Stimulated activated CD8-positive, alpha-beta memory T cell treated with anti-CD3 and anti-CD28 coated beads, Interleukin-15, amount 100 ng/mL, for 4 hours (primary cell): ENCODE measurements at places on chromosomes 16 and 17.

DNA sequence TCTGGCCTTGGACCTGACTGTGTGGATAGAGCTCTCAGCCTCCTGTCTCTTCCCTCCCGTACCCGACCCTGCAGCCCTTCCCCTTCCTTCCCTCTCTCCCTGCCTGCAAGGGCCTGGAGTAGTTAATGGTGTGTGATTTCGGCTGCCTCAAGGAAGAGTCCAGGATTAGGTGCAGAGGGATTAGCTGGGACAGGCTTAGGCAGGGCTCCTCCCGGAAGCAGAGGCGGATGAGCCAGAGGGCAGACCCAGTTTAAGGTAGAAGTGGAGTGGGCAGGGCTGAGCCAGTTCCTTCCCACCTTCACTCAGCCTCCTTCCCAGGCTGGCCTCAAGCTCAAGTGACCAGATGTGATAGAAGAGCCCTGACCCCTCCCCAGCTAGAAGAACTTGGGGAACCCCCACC, 16.8 kb downstream of the GUCY2D start:
- DNase-seq = no peak

DNA sequence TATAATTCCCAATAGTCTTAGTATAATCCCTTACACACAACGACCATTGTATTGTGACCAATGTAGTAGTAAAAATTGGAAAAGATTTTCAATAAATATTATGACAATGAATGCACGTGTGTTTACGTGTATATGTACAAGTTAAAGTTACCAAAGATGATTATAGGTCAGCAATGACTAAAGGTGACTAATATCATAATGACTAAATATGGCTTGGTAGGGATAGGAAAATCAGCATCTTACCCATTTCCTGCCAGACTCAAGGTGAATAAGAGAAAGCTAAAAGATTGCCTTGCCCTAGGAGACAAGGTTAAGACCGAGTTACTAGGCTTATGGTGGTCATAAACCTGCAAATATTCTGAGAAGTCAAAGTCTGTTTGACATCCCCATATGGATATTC, 34.4 kb downstream of the CPD start:
- no peak for DNase-seq

GRCh38 chr17:28774206-28774605, 30.4 kb downstream of the TRAF4 start:
- no peak for DNase-seq

GRCh38 chr17:78269955-78270381, 38.5 kb downstream of the TMEM235 start:
- no peak for DNase-seq

DNA sequence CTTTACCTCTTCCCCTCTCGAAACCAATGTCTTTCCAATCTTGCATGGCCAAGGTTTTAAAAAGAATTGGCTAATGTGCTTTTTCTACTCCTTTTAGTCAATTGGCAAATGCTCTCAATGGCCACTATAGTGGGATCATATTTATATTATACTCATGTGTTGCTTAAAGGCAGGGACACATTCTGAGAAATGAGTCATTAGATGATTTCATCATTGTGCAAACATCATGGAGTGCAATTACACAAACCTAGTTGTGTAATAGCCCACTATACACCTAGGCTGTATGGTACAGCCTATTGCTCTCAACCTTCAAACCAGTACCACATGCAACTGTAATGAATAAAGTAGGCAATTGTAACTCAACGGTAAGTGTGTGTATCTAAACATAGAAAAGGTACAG, 180.9 kb downstream of the HS3ST3A1 start:
- DNase-seq = no peak

- no peak for DNase-seq
Measured at GRCh38 chr16:79751471-79752184, 151.1 kb upstream of the MAF start.

DNA sequence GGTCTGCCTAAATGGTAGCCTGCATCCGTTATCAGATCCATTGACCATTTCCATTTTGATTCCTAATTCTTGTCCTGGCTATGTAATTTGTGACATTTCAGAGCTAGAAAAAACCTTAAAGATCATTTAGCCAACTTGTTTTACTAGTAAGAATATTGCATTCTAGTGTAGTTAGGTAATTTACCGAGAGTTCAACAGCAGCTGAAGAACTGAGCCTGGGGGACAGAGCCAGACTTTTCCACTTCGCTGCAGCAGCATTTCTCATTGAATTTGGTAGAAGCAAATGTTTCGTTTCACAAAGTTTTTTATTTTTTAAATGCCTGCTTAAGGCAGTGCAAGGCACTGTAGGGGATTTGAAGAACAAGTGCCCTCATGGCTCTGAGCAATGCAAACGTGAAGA, 59.2 kb upstream of the MARCHF10 start:
- no peak for DNase-seq

DNA sequence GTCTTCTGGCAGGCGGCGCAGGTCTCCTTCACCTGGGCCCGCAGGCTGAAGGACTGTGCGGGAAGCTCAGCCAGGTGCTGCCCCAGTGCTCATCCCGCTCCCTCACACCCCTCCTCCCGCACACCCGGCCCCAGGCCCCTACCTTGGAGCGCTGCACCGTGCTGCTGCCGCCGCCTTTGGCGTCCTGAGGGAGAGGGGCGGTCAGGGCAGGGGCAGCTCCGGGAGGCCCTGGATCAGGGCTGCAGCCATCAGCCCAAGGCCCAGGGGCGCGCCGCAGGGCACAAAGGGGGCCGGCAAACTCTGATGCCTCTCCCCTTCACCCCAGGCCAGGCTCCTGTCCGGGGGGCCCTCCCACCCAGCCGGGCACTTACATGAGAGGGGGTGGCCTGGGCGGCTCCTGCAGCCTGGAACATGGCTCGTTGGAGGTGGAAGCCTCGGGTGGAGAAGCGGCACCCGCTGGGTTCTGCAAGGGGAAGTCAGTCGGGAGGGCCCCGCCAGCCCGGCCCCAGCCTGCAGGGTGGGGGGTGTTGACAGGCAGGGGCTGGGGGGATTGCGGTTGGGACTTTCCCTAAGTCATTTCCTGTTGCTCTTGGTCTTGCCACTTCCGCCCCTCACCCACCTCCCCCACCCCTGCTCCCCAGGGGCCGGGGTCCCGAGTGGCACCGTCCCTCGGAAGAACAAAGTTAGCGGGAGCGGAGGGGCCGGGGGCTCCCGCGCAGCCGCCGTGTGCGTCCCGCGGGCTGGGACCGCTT, 863 bp downstream of the LIMD2 start:
- DNase-seq = peak; percentile 75

DNA sequence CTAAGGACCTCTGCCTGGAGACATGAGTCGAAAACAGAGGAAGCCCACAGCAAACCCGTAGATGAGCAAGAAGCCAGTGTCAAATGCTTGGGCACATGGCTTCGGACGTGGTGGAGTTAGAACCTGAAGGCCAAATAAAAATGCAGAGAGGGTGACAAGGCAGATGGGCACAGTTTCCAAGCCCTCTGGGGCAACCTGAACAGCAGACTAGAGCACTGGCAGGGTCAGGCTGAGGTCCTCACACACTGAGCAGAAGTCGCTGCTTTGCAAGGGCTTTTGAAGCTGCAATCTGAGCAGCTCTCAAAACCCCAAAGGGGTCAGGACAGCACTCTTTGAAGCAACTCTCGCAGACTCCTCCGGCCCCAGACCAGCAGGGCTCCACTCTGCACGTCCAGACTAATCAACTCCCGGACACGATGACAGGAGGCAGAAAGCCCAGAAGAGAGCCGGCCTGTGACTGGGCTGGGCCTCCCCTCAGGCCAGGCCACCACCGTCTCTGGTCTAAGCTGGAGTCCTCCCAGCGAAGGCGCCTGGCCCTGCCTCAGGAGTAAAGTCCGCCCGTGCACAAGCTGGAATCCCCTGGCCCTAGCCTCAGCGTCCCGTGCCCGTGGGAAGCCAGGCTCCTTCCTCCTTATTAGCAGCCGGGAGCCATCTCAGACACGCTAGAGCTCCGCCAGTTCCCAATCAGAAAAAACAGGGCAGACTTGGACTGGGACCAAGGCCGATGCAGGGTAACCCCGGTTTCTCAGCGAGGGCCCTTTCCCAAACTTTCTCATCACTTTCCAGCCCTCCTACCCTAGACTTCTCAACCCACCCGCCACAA, 924 bp downstream of the SMARCD2 start:
- no peak for DNase-seq

DNA sequence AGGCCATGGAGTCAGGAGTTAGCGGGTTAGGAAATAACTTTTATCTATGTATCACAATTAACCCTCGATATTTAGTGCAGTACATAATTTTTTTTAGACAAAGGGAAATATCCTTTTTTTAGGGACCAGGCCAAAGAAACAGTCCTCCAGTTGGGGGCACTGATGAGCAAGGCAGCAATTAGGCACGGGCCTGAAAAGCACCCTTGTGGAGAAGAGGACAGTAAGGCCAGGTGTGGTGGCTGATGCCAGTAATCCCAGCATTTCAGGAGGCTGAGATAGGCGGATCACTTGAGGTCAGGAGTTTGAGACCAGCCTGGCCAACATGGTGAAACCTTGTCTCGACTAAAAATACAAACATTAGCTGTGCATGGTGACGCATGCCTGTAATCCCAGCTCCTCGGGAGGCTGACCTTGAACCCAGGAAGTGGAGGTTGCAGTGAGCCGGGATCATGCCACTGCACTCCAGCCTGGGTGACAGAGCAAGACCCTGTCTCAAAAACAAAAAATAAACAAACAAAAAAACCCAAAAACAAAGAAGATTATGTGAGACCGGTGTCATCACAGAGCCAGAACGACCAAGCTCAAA, 158.3 kb upstream of the NOL11 start:
- no peak for DNase-seq

DNA sequence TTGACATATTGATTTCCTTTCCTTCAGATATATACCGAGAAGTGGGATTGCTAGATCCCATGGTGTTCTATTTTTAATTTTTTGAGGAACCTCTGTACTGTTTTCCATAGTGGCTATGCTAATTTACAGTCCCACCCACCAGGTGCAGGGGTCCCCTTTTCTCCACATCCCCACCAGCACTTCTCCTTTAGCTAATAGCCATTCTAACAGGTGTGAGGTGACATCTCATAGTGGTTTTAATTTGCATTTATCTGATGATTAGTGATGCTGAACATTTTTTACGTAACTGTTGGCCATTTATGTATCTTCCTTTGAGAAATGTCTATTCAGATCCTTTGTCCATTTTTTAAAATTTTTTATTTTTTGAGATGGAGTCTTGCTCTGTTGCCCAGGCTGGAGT, 93.9 kb downstream of the SDR42E1 start:
- DNase-seq = no peak

- DNase-seq = no peak
Measured at GRCh38 chr17:78806451-78806850, 24.4 kb upstream of the CYTH1 start.

DNA sequence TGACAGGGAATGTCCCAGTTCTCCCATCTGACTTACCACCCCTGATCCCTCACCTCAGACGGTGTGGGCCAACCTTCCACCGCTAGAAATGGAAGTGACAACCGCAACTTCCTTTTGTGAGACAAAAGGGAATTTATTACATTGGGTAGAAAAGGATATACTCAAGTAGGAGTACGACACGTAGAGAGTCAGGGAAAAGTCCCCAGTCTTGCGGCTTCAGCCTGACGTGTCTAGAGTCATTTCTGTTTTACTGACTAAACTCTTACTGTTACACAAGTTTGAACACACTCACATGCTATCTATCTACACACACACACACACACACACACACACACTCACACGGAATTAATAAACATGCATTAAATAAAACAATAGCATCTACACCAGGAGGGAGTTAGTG, 178.9 kb downstream of the COPRS start:
- DNase-seq = no peak

DNA sequence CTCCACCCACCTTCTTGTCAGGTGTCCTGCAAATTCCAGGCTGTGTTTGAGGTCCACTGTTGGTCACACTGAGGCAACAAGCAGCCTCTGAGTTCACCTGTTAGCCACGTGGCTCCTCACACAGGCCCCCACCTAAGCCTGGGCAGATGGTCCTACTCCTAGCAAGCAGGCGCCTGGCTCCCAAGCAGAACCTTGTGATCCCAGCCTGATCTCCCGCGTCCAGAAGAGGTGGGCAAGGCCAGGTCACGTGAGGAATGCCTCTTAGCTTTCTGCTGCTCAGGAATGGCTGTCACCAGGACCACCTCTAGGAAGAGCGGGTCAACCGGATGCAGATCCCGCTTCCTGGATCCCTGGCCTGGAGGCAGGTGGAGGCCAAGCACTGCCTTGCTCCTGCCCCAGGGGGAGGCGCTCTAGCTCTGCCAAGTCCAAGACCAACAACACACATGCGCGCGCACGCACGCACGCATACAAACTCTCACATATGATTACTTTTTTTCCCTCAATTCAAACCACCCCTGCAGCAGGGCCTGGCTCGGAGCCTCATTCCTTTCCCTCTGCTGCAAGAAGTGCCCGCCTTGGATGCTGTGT, 9.5 kb downstream of the CYB561 start:
- DNase-seq = no peak

DNA sequence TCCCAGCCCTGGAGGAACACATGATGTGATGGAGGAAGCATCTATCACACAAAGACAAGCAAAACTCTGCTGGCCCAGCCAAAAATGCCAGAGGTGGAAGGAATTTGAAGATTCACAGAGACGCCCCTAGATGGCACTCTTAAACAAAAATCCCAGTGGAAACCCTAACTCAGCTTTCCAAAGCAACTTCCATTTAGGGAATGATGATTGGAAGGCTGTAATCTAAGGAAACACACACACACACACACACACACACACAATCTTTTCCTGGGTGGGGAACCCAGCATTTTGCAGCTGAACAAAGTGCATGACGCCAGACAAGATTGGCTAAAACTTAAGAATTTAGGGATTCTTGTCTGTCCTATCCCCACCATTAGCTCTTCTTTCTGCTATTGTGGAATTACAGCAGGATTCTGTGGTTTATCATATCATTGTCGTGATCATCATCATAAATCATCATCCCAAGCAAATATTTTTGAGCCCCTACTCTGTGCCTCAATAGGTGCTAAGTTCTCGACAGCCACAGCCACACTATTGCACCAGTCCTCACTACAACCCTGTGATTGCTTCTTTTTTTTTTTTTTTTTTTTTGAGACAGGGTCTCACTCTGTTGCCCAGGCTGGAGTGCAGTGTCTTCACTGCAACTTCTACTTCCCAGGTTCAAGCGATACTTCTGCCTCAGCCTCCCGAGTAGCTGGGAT, 1.6 kb upstream of the LDAF1 start:
- no peak for DNase-seq

- no peak for DNase-seq
Measured at GRCh38 chr16:86854626-86855294, 276.4 kb downstream of the FOXL1 start.

GRCh38 chr17:73533781-73534180, 110.5 kb downstream of the SDK2 start:
- DNase-seq = no peak

DNA sequence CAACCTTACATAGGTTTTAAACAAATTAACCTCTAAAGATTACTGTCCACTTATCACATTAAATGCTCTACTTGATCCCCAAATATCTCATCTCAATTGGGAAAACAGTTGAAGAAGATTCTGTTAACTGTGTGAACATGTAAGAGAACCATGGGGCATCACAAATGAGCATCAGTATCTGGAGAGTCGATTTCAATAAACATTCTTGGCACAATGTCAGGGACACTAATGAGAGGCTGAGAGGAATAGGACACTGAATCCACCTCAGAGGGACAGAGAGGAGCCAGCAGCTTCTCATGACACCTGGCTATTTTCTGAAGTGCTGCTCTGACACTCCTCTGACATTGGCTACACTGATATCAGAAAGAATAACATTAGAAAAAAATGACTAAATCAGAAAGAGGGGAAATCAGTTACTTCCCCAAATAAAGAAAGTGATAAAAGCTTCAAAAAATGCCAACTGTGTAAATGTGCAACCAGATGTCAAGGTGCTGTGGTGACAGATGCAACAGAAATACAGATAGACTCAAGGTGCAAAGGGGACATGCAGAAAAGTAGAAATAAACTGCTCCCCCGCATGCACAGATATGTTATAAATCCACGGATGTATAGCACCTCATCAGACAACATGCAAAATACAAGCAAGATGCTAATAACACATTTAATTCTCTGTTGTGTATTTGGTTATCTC, 67.4 kb downstream of the SNX11 start:
- no peak for DNase-seq
